GOT3 (cell line): ENCODE measurements at places on chromosomes 4 and X.

DNA sequence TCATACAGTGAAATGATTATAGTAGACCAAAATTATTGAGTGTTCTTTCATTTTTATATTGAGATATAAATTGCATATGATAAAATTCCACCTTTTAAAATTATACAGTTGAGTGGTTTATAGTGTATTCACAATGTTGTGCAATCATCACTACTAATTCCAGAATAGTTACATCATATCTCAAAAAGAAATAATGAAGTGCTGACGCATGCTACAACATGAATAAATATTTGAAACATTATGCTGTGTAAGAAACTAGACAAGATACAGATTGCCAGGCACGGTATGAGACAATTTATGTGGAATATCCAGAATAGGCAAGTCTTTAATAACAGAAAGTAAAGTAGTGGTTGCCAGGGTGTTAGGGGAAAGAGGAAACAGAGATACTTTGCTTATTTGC lies 871.7 kb downstream of the FAM133A start:
- no peak for DNase-seq

- no peak for DNase-seq
Observed at GRCh38 chr4:8218371-8219031, 19.4 kb downstream of the SH3TC1 start.

GRCh38 chr4:14749910-14750309 lies 252.4 kb upstream of the CPEB2 start:
- no peak for DNase-seq

- no peak for DNase-seq
Observed at GRCh38 chr4:164304101-164304639, 449.8 kb upstream of the SMIM31 start.

DNA sequence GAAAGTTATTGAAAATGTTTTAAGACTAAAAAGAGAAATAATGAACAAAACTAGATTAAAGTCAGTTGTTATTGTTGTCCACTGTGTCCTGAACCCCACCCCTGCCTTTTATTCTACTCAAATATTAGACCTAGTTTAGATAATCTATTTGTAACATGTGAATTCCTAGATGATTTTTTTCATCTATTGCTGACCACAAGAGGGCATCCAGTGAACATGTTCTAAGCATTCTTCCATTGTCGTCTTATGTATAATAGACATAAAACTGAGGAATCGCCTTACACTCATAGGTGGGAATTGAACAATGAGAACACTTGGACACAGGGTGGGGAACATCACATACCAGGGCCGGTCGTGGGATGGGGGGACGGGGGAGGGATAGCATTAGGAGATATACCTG lies 36.4 kb upstream of the HPRT1 start:
- DNase-seq = no peak

DNA sequence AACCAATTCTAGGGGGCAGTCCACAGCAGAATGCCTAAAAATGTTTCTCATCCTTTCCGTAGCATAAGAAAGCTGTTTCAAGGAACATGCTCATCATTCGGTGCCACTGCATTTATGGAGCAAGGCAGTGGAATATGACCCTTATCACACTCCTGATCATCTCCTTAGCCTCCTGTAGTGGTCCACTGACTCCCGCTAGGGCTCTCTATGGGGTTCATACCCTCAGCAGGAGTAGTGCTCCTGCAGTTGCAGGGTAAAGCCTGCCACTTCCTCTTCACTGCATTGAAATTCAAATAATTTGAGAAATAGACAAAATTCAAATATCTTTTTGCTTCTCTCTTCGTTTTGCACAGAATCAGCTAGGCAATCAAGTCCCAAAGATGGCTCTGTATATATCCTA lies 107.0 kb downstream of the NDST3 start:
- DNase-seq = no peak

GRCh38 chr4:7132730-7133582 lies 59.4 kb upstream of the SORCS2 start:
- DNase-seq = no peak

DNA sequence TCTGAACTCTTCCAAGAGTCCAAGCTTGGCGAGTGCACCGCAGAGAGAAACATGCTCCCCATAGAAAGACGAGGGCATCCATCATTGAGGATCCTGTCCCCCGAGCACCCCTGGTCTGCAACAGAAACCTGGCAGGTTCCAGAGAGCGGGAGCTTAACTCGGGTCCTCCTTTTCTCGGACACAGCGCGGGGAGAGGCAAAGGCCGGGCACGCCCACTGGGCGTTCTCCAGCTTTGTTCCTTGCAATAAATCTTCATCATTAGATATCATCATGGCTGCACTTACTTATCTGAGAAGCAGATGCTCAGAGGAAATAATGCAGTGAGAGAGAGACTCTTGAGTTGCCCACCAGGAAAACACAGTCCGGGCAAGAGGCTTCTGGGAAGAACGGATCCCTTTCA lies 90.1 kb upstream of the PSAPL1 start:
- no peak for DNase-seq

DNA sequence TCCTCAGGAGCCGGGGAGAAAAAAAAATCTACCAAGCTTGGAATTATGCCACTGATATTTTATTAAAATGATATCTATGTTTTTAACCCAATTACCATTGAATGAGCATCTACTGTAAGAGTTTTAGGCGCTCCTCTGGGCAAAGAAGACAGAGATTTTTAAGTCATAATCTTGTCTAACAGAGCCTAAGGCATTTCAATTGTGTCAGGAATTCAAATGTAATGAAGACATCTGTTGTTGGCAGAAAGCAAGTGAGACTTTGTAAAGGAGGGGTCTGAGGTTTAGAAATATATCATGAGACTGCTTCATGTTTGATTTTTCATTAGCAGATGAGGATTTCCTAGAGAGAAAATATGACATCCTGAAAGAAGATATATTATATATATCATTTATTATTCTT lies 1158.1 kb downstream of the FSTL5 start:
- no peak for DNase-seq

DNA sequence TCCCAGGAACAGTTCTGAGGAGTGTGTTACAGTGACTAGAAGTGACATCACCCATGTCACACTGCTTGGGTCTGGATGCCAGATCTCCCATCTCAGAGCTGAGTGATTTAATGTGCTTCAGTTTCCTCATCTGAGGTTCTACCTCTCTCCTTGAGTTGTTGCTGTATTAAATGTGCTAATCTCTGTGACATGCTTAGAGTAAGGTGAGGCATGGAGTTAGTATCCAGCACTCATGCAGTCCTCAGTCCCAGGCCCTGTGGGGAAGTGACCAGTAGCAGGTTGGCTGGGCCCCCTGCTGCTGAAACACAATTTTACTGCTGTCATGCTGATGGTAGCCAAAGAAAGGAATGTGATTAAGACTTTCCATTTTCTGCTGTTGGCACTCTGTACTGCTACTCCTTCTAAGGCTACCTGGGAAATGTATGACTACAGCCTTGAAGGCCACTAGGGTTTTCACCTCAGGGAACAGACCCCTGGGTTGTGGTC lies 639.6 kb downstream of the MID1IP1 start:
- DNase-seq = no peak

- peak; percentile 4 for DNase-seq
Observed at GRCh38 chrX:68827848-68828624, 785 bp upstream of the EFNB1 start.

DNA sequence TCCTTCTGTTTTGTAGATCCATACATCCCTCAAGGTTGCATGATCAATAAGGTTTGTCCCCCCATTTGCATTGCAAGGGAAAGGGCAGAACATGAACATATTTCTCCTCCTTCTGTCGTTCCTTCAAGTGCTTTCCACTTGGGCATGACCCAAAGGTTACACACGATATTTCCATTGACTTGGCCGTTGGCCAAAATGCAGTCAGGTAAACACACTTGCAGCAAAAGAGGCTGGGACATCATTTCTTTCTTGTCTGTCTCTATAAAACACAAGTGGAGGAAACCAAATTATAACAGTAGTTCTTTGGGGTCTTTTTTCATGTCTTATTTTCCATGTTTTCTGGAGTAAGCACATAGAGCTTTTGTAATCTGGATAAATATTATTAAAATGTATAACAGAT lies 156.1 kb downstream of the FRAS1 start:
- DNase-seq = no peak

DNA sequence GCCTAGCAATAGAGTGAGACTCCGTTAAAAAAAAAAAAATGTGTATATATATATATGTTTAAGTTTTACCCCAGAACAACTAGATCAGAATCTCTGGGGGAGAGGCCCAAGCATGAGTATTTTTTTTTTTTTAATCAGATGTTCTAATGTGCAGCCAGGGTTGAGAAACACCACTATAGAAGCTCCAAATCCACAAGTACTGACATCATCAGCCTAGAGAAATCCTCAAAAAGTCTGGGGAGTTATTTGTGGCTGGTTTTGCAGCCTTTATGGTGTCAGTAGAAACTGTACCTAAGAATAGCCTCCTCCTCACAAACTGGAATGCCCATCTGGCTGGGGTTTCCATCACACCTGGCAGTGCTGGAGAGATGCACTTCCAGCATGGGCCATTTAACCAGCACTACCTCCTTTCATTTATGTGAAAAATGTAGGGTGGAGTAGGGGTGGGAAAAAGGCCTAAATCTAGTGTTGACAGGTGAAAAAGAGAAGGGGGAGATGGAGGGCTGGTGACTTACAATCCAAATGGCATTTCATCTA lies 93.5 kb downstream of the CBLL2 start:
- no peak for DNase-seq

- no peak for DNase-seq
Observed at GRCh38 chrX:124211312-124211942, 121.0 kb upstream of the TEX13D start.

GRCh38 chr4:77395481-77395880 lies 210.1 kb upstream of the CXCL13 start:
- no peak for DNase-seq

DNA sequence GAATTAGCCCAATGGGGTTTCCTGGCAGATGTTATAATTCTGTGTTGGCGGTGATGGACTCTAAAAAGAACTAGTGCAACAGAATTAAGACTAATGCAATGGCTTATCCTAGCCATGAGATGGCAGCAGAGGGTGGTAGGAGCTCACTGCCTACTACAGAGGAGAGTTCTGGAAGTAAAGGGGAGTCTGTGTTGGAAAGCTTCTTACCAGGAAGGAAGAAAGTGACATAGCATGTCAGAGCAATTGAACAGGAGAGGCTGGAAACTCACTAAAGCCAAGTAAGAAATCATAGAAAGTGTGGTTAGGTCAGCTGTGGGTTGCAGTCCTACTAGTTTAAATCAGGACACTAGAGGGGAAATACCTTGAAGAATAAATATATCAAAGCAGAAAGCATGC lies 6.3 kb upstream of the TRPC5OS start:
- no peak for DNase-seq

DNA sequence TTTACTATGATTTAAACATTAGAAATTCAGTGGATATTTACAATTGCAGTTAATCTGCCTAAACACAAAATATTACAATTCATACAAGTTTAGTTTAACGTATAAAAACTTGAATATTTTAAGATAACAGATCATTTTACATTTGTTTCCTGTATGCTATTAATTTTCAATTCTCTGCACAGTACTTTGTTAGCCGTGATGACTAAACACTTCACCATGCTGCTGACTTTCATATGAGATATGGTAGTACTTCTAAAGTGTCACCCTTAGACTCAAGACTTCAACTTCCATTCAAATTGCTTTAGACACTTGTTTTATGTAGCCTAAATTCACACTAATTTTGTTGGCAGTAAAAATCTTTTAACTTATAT lies 1646.4 kb upstream of the ADGRL3 start:
- DNase-seq = no peak

- DNase-seq = no peak
Observed at GRCh38 chr4:92339676-92340075, 35.9 kb downstream of the GRID2 start.

GRCh38 chr4:142850478-142850877 lies 4.4 kb upstream of the INPP4B start:
- no peak for DNase-seq

- DNase-seq = no peak
Observed at GRCh38 chr4:168095776-168096406, 3.6 kb downstream of the ANXA10 start.

DNA sequence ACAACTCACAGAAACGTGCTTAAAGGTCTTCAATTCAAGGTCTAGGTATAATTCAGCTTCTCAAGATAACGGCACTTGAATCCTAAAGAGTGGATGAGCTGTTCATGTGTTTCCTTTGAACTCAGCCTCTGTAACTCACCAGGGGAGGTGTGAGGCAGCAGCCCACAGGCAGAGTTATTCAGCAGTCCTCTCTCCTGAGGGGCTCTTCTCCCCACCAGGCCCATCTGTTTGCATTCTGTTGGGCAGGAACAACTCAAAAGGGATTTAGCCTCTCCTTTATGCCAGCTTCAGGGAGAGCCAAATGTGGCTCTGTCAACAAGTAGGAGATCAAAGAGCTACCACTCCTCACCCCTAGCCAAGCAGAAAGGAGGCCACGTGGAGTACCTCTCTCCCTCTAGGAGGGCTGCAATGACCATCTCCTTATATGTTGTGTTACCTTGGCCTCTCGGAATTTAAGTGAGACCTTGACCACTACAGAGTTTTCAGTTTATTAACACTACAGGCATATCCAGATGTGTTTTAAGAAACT lies 151.2 kb downstream of the SPATA18 start:
- DNase-seq = no peak

DNA sequence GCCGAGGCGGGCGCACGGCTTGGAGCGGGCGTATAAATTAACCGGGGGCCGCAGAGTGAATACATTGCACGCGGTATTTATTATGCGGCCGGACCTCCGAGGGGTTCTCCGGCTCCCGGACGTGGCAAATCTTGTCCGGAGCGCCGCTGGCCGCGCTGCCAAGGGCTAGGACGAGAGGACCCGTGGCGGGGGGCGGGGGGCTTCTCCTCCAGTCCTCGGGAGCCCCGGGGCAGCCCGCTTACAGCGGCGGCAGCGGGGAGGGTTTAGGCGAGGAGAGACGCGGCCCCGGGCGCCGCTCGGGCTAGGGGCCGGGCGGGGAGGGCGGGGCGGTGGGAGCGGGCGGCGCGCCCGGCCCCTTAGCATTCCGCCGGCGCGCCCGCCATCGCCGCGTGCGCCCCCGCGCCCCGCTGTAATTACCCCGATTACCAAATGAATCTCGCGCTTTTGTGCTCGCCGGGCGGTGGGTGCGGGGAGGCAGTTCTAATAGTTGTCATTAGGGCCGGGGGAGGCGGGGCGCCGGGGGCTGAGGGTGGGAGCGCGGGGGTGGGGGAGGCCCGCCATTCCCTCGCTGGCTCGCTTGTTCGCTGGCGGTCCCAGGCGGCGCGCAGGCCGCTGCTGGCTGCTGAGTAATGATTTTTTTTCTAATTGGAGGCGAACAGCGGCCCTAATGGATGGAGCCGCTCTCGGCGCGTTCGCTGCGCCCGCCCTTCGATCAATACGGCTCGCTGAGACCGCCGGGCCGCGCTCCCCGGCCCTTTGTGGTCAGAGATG lies 276.6 kb downstream of the BCOR start:
- DNase-seq = no peak

- DNase-seq = no peak
Observed at GRCh38 chrX:71439420-71439819, 73.3 kb downstream of the TAF1 start.

GRCh38 chr4:92968556-92968955 lies 664.8 kb downstream of the GRID2 start:
- DNase-seq = no peak

DNA sequence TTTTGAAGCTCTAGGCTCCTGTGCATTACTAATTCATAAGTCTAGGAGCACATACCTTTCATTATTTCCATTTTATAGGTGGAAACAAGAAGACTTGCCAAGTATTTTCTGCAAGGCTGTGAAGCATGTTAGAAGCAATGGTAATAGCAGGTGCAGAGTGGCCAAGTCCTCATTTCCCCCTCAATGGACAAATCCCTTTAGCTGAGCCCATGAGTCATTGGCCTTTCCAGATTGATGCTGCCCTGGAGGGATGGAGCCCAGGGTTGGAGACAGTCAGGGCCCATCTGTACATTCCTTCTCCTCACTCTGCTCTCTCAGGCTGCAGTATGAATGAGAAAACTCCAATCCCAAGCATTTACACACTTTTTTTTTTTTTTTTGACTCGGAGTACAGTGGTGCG lies 6.6 kb downstream of the MGST2 start:
- no peak for DNase-seq
